T follicular helper cell (primary cell): ENCODE measurements at places on chromosomes 4 and X.

- no peak for DNase-seq
Measured at GRCh38 chr4:76709772-76710090, 188.2 kb downstream of the SOWAHB start.

- no peak for DNase-seq
Measured at GRCh38 chrX:42094218-42094617, 170.9 kb upstream of the CASK start.

DNA sequence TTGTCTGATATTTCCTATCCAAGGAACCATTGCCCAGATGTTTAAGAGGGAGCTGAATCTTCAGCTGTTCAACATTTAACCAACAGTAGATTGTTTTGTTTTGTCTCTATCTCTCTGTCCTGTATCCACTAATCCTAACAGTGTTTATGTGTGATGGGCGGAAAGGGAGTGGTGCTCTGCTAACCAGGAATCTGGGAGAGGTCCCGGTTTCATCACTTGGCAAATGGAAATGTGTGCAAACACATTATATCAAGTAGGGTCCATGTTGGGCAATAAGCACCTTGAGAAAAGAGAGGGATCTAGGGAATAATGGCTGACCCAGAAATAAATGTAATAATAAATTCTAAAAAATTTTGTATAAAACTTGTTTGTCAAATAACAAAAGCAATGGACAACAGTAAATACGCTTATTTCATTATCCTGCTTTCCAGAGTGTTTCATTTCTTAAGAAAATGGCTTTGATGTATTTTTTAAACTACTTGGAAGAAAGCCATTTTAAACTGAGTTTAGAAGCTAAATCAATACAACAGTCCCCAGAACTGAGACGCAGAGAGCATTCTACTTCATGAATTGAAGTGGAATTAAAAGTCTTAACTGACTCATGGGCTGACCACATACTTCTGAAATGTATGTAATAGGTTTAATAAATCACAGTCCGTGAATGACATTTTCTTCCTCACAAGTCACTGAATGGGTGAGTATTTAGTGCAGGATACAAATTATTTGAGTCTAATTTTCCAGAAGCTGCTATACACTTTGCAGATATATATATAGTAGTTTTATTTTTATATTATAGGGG lies 55.8 kb downstream of the EMCN start:
- no peak for DNase-seq

GRCh38 chr4:173253561-173253960 lies 80.6 kb downstream of the HMGB2 start:
- DNase-seq = no peak

DNA sequence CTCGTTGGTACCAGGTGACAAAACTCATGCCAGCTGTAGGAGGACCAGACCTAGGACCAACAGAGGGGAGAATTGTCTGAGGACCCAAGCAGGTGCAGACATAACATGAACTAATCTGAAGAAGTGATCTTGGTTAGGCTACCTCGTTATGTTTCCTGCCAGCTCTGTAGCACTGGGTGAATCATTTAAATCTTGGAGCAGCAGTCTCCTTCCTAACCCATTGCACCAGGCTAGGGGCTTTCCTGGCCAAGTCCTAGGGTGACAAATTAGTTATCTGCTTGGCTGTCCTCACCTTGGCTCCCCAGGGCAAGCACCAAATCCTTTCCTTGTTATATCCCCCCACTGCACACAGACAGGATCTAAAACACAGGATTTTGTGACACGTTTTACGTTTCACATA lies 87.8 kb downstream of the WWC2 start:
- no peak for DNase-seq

GRCh38 chr4:18128241-18128640 lies 106.7 kb upstream of the LCORL start:
- DNase-seq = no peak

DNA sequence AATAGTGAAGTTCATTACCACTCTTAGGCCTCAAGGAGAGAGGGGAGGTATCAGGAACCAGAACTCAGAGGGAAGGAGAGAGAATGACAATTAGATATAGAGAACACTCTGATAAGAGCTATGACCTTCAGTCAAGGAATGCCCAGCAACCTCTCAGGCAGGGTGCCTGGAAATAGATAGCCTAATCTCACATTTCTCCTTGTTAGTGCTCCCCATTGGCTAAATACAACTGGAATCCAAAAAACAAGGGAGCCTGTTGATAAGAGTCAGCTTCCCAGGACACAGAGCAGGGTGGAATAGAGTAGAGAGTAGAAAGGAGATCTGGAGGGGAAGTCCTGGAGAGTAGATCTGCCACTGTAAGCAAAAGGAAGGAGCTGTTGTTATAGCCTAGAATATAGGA lies 62.1 kb downstream of the DCX start:
- DNase-seq = no peak

DNA sequence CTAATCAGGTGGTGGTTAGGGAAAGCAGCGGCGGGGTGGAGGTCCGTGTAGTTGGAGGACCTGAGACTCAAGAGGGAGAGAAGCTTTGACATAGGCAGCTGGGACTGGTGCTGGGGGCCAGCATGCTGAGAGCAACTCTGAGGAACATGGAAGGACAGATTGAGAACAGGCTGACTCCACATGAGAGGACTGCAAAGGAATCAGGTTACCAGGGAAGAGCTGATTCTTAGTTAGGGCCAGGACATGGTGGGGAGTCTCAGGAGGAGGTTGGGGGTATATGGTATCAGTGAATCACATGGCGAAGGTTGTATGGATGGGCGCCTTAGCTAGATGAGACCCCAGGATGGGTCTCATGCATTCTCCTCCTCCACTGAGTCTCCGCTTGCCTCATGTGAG lies 264.0 kb upstream of the BOD1L1 start:
- no peak for DNase-seq

DNA sequence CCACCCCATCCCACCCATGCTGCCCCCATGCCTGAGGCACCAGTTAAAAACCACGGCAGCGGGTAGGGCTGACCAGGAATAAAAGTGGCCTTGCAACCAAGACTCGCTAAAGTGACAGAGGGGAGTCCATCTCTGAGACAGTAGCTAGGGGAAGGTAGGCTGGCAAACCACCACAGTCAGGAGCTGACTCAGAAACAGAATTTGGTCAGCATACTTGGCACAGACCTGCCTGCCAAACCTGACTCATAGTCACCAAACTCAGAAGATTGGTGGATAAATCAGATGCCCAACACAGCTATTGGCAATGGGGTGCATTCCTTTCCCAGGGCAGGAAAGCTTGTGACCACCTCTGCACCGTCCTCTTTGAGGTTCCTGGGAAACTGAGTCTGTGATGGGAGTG lies 193.8 kb downstream of the BCOR start:
- no peak for DNase-seq

DNA sequence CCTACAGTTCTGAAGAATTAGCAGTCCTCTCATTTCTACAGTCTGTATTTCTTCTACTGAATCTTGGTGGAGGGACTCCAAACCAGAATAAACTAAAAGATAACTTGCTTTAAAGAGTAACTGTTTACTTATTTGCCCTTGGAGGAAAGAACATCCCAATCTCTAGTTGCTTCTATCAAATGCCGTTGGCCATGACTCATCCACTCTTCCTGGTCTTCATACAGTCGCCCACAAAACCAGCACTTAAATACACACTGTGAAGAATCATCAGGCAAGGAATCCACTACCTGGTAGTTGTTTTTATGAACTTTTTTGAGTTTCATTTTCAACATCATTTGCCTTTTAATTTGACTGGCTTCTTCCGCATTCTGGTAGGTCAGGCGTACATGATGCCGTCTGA lies 14.2 kb downstream of the ZNF518B start:
- DNase-seq = no peak
